ENCODE measurements at places on chromosomes 1 and 21. TPM values are rescaled to one million over a fixed set of nuclear protein-coding genes. Genes with fewer than 3 reads are reported as not detected.

HSPG2 gene
- 166 TPM for total RNA-seq

DNA sequence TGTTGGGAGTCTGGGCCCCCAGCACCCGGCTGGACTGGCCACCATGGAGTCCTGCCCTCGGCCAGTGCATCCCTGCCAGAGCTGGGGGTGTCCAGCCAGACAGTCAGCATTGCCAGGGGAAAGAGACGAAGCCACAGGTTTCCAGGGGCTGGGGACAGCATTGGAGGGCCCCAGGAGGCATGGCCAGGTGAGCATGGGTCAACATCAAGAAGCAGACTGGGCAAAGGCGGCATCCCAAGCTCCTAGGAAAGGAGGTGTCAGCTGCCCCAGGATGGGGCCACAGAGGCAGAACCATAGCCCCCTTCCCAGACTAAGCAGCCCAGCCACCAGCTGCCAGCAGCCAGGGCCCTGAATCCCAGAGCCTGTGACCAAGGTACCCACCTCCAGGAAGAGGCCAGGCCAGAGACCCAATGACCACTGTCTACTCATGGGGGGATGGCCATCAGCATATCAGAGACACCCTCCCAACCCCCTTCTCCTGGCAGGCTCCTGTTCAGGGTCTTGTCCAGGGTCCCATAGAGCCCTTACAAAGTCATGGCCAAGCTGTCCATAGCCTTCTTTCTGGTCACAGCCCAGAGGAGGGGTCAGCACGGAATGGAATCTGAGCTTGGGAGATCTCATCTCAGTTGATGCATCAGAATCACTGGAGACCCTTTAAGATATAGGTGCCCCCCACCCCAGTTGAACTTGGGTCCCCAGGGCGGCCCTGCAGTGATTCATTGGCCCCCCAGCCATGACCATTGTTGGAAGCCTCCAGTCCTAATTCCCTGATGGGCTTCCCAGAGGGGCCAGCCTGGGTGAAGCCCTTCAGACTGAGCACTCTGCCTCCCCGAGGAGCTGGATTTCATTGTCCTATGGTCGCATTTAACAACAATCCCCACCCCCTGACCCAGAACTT, 32.5 kb downstream of the WNT3A start:
- DNase-seq: no peak

TSACC gene
- not detected for total RNA-seq

EXOC8 gene
- total RNA-seq: 13.9 TPM

MSH4 gene
- total RNA-seq: 0.43 TPM

DNA sequence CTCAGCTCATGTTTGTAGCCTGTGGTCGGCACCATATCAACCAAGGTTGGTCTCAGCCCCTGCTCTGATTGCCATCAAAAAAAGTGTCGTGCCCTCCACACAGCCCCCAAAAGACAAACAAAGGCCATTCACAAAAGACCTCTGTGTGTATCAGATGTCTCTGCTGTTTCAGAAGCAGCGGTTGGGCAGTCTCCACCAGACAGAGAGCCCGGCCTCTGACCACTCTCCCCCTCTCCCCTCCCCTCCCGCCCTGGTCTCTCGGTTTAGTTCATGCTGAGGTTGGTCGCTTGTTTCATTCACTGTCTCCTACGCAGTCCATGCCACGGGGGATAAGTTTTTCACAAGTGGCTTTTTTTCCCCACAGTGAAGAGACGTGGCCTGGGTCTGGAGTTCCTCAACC, 27.1 kb downstream of the ACTA1 start:
- no peak for DNase-seq

- DNase-seq: no peak
Observed at GRCh38 chr21:45930231-45930760, 51.3 kb upstream of the COL6A1 start.

ANGPTL7 gene
- not detected for total RNA-seq

DNA sequence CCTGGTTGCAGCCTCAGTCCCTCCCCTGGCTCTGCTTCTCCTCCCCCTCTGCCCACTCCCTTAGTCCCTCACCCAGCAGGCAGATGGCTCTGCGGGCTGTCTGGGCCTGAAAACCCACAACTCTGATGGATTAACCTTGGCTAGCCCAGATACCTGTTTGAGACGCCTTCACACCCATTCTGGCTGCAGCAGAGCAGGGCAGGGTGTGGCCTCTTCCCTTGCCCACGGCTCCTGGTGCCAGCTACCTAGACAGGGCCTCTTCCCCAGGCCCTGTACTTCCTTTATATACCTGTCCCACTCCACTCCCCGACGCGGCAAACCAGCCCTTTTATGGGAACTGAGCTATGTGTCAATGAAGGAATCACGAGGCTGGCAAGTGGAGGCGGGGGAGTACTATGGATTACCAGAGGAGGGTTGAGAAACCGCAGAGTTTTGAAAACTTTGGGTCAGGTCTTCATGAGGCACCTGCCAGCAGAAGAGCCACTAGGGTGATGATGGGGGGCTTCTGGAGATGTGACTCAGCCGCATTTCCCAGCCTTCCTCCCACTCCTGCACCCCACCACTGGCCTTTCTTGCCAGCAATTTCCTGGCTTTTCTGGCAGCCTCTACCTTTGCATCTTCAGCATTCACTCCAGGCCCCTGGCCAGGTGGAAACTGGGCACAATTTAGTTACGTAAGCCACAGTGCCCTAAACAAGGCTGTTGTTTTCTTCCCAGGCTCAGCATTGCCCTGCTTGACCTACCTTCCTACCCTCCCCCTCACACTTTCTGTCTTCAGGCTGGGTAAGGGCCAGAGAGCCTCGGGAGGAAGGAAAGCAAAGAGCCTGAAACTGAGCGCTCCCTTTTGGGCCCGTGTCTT, at the start of gene CHI3L1:
Gene CHI3L1 (minus strand): TSS at position 259 of the 858 bp plus-strand sequence. CDS start 81 bp downstream, at position 178.
- DNase-seq: peak; percentile 43

DNA sequence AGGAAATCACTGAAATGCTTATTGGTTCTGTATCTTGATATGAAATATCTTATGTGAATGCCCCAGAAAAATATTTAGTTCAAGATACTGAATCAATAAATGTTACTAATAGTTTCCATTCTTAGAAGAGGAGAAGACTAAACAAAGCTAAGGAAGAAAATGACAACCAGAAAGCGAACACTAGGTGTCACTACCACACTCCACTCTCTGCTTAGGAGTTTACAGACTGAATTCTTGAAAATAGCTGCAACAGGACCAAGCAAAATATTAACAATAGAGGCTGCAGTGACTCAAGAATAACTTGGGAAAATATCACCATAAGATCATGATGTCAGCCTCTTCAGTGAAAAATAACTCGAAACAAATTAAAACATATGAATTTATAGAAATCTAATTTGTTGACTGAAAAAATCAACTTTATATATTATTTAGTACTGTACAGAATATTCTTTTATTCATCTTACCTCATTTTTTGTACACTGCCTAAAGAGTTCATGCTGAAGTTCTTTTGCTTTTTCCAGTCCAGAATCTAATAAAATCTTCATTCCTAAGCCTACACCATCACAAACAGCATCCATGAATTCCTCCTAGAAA, 61.6 kb downstream of the KIF14 start:
- DNase-seq: peak; percentile 59

DNA sequence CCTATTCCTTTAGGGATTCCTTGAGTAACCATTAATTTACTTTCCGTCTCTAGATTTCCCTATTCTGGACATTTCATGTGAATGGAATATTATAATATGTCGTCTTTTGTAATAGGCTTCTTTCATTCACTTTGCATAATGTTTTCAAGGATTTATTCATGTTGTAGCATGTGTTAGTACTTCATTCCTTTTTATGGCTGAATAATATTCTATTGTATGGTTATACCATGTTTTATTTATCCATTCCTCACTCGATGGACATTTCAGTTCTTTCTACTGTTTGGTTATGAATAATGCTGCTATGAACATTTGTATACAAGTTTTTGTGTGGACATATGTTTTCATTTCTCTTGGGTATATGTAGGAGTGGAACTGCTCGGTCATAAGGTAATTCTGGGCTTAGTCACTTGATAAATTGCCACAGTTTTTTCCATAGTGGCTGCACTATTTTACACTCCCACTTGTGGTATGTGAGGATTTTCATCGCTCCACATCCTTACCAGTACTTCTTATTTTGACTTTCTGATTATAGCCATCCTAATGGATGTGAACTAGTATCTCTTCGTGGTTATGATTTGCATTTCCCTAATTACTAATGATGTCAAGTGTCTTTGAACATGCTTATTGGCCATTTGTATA, 17.7 kb downstream of the PPP2R5A start:
- peak; percentile 68 for DNase-seq

GRCh38 chr21:44829507-44830092, 11.7 kb upstream of the SUMO3 start:
- DNase-seq: no peak

GCSAML gene
- not detected for total RNA-seq

DNA sequence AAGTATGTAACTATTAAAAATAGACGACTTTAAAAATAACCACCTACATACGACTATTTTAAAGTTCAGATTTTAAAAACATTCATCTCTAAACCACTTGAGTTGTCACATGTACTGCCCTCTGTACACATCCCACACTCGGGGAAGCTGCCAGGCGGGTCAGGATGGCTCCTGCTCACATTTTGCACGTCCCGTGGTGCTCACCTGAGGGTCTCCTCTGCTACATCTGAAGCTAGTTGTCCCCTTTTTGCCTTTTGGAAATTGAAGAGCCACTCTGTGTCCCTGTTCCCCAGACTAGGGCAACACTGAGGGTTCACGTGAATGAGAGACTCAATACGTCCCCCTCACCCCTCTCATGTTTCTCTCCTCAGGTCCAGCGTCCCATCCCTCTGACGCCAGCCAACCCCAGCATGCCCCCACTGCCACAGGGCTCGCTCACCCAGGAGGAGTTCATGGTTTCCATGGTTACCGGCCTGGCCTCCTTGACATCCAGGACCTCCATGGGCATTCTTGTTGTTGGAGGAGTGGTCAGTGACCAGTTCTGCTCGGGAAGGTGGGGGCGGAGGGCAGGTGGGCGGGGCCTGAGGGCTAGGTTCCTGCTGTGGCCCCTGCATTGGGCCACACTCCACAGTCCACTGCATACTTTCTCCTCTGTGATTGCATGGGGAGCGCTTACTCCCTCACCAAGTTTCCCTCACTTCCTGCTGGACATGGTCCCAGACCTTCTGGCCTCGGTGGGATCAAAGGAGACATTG, 13.0 kb upstream of the MIIP start:
- no peak for DNase-seq

- DNase-seq: no peak
Observed at GRCh38 chr1:167305059-167305705, 84.5 kb downstream of the POU2F1 start.

- no peak for DNase-seq
Observed at GRCh38 chr1:229691362-229691761, 65.3 kb downstream of the URB2 start.

WNT2B gene
- total RNA-seq: 2.6 TPM

SIM2 gene
- not detected for total RNA-seq

DNA sequence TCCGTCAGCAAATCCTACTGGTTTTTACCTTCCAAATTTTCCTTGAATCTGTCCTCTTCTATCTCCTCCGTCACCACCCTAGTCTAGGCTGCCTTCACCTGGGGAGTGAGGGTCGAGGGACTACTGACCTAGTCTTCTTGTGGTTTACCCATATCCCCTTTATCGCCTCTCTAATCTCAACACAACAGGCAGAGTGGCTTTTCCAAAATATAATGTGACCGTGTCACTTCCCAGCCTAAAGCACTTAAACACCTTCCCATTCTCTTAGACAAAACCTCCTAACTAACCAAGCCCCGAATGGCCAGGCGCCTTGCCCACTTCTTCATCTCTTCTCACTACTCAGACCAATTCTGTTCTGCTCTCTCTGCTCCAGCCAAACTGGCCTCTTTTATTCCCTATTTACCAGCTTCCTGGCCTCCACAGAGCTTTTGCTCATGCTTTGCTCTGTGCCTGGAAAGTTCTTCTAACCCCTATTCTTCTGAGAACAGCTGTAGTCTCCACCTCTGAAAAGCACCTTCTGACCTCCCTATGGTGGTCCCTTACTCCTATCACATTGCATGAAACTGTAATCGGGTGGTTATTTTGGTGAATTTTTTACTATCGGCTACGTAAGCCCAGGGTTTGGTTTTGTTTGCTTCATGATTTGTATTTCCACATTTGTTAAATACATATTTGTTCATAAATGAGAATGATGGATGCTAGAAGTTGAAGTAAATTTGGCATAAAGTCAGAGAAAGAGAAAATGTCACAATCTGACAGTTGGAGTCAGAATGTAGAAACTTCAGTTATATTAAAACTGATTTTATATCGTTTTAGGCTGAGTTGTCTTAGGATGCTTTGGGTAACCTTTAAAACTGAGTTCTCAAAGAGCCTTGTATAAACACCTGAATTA, 1.2 kb upstream of the NBPF1 start:
- no peak for DNase-seq

MRPS21 gene
- total RNA-seq: 28.7 TPM

AMY2A gene
- total RNA-seq: not detected

- DNase-seq: no peak
Observed at GRCh38 chr1:200977071-200977754, 46.3 kb downstream of the KIF21B start.

GRCh38 chr1:206702260-206702659, 17.6 kb downstream of the MAPKAPK2 start:
- DNase-seq: no peak

DNA sequence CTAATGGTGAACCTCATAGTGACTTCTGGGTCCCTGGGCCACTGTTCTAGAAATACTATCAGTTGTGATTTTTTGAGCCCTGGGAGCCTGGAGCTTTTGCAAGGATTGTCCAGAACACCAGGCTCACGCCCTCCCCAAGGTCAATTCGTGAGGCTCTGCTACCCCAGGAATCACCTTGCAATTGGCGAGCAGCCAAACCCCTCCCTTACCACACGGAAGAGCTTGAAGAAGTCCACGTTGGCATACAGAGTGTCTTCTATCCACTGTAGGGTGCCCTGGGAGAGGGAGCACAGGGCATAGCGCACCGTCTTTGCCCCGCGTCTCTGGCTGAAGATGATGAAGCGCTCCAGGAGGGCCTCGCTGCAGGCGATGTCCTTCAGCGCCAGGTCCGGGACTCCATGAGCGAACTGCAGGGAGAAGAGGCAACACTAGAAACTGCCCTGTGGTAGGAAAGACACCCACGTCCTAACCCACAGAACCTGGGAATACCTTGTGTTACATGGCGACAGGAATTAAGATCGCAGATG, 22.3 kb downstream of the ABCA4 start:
- DNase-seq: no peak

MUL1 gene
- total RNA-seq: 28.1 TPM

DNA sequence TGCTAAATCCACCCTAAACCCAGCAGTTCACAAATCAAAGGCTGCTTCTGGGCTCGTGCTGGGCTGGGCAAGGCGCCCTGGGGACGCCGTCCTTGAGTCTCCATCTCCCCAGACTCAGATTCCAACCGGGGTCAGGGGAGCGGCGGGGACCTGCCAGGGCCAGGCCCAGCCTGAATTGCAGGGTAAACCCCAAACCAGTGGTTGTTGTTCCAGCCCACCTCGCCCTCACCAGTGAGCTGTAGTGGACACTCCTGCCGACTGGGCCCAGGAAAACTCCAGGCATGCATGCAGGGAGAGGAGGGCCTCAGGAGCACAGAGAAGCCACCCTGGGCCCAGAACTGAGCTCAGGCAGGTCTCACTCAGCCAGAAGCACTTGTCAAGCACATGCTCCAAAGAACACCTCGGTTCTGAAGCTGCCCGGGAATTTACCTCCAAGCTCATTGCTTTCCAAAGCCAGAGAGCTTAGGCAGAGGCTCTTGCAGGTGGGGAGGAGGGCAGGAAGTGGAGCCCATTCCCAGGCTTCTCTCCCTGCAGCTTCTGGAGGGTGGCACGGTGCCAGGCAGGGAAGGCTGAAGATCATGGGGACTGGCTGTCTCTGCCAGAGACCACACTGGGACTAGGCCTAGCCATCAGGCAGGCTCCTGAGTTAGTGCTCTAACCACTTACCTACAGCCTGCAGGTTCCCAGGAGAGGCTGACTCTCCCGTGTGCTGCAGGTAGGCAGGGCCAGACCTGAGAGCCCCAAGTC, 437.0 kb downstream of the MATN1 start:
- no peak for DNase-seq

- DNase-seq: peak; percentile 89
Observed at GRCh38 chr1:14742181-14742980, 143.9 kb downstream of the KAZN start.

Measured in fibroblast of villous mesenchyme (primary cell).